Endothelial cell of umbilical vein (primary cell): ENCODE measurements at places on chromosomes 3 and 15. TPM values are rescaled to one million over a fixed set of nuclear protein-coding genes. Genes with fewer than 3 reads are reported as not detected.
A peak's percentile ranks its signal among the peaks of the same experiment; 100 is the strongest.

GRCh38 chr3:86126552-86126951 lies 864.4 kb downstream of the VGLL3 start:
- DNase-seq = no peak

DNA sequence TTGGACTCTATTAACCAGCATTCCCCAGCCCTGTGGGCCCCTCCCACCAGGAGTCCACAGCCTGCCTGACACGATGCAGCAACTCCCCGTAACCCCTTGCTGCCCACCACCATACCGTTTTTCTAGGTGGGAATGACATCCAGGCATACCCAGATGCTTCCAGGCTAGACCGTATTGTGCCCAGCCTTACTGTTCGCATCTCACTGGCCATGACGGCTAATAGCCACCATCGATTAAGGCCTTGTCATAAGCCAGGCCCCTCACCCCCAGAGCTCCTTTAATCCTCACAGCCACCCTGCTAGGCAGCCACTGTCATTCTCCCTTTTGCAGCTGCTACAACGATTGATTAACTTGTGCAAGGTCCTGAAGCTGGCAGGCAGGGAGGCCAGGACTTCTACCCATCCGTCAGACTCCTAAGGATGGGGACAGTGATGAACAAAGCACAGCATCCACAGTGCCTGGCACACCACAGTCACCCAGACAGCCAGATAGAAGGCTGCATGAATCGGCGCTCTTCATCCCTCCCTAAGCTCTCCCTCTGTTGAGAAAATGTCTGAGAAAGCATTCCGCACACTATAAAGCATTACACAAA lies 60.0 kb upstream of the FLNB start:
- no peak for DNase-seq

DNA sequence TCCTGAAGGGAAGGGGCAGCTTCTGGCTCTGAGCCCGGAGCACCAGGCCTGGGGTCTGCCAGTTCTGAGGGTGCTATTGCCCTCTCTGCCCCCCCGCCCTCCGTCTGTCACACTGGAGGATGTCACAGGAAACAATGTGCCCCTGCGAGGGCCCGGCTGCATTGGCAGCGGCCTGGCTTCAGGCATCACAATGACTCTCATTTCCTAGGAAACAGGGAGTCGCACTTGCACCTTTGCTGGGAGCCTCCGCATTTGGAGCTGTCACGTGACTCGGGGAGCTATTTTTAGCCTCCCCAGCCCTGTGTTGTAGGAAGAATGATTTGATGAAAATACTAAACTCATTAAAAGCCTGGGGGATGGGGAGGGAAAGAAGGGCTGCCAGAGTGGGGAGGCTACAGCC lies 518.9 kb downstream of the SHQ1 start:
- DNase-seq = no peak

- no peak for DNase-seq
Observed at GRCh38 chr3:105944721-105945120, 75.9 kb upstream of the CBLB start.

DNA sequence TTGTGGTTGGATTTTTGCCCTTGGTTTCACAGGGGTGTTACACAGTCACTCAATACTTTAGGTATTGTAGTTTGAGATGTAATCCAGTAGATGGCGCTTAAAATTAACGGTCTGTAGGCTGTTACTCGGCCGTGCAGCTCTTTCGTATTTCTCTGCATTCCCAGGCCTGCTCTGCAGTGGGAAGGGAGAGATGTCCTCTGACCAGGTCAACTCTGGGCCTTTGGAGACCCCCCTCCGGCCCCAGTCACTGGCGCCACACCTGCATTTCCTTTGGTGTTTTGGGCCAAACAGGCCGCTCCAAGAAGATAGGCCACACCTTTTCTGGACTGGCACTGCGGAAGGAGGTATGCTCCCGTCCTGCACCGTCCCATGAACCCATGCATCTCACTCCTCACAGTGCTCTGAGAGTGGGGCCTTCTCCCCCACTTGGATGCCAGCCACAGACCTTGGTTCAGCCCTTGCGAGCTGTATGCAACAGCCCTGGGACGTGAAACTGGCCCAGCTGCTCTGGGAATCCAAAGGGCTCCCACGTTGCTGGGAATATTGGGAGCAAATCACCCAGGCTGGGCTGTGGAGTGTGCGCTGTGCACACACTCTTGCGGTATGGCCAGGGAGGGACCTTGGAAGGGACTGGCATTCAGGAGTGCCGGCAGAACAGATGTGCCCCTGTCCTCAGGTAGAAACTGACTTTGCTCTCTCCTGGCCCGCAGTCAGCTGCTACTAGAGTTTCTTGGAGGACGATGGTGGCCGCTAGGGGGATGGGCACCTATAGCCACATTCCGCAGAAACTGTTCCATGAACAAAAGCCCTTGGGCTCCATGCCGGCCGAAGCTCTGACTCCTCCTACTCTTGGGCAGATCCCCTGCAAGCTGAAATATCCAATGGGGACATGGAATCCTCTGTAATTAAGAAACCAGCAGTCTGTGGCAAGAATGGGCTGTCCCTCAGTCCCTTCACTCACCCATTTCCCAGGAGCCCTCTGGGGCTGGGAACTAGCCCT lies 410.5 kb upstream of the CADM2 start:
- no peak for DNase-seq

DNA sequence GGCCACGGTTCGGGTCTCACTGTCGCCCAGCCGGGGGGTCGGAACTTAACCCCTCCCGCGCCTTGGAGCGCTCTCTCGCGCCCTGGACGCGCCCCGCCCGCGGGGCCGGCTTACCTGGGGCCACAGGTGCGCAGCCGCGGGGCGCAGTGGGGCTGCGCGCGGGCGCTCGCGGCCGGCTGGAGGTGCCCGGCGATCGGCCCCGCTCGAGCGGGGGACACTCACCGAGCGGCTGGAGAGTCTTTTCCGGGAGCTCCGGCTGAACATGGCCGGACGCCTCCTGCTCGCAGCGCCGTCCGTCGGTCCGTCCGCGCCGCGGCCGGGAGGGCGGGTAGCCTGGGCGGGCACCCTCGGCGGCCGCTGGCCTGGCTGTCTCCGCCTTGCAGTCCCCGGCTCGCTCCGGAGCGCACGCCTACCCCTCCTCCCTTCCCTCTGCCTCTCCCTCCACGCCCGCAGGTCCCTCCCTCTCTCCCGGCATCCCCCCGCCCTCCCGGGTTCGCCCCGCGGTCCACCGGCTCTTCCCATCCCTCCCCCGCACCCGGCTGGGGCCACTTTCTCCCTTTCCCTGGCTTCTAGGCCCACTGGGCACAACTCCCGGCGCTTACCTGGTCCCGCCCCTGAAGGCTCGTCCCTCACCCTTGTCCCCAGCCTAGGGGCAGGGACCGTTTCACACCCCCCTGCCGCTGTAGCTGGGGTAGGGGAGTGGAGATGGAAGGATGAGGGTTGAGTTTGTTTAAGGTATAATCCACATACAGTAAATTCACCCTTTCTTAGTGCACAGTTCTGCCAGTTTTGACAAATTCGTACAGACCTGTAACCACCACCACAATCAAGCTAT lies 220.1 kb upstream of the PRICKLE2 start:
- DNase-seq = no peak

DNA sequence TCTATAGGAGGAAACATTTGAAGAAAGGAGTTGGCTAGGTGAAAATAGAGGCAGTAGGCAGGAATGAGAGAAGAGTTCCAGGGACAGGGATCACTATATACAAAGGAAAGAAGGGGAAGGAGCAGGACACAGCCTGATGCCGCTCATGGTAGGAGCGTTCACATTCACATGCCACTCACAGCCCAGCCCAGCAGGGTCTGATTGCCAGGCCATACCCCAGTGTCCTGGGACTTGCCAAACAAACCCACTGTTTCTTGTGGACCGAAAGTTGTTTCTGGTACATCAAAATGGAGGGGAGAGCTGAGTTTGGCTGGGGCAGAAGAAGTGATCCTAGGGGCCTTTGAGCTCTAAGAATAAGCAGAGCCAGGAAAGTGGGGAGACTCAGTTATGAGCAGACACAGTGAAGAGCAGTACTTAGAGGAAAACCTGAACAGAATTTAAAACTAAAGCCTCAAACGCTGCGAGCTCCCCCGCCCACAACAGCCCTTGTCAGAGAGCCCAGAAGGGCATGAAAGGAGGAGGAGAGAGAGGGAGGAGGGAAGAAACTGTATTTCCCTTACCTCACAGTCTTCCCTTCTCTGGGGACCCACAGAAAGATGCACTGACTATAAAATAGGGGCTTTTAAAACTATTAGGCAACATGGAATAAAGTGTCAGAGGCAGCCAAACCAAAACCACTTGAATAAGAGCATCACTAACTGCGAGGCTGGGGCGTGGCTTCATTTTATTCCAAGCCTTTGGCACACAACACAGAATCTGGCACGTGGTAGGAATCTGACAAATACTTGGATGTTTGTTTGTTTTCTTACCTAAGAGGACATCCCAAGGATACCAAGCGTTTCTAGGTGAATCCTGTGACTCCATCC lies 129.0 kb downstream of the RPL22L1 start:
- no peak for DNase-seq

GRCh38 chr3:194730365-194730764 lies 44.7 kb downstream of the FAM43A start:
- peak; percentile 32 for DNase-seq

DNA sequence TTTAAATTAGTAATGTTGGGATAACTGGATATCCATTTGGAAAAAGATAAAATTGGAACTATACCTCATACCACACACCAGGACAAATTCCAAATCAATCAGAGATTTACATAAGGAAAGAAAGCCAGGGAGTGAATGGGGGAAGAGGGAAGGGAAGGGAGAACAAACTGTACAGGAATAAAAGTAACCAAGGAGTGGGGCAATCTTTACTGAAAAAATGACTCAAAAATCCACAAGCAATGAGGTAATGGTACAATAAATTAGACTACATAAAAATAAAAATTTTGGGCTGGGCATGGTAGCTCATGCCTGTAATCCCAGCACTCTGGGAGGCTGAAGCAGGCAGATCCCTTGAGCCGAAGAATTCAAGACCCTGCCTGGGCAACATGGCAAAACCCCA lies 82.6 kb downstream of the MLH1 start:
- no peak for DNase-seq

- DNase-seq = no peak
Observed at GRCh38 chr3:23422517-23422851, 219.4 kb downstream of the UBE2E2 start.

- no peak for DNase-seq
Observed at GRCh38 chr3:178785961-178786360, 249.7 kb downstream of the KCNMB2 start.

DNA sequence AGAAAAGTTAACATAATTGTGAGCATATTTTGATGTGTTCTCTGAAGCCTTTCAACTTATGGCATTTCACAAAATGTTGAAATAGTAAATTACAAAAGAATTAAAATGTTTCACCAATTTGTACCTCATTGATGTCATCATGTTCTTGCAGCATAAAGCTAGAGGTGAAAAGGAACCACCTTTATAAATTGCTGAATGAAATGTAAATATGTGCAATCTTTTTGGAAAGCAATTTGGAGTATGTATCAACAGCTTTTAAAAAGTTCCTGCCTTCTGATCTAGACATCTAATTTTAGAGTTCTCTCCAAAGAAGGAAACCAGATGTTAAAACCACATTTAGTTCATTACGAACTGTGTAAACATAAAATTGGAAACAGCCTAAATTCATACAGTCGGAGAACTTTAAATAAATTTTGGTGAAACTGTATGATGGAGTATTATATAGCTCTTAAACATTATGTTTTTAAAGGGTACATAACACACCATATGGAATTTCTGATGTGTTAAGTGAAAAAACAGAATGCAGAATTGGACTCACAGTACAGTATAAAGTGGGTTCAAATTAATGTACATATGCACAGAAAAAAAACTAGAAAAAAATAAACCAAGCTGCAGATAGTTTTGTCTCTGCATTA lies 311.2 kb upstream of the NAALADL2 start:
- no peak for DNase-seq

DNA sequence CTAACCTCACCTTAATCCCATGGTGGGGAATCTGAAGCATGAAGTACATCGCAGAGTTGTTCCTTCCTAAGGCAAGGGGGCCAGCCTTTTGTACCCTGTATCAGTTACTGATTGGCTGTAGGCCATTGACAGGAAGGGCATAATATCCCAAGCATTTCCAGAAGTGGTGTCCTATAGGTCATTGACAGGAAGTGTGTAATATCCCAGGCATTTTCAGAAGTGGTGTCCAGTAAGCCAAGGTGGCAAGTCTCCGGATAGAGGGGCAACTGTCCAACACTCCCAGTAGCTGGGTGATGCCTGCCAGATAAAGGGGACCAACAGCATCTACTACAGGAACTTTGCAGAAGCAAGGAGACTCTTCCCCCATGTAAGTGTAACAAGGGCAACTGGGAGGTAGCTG lies 52.1 kb upstream of the MYRIP start:
- peak; percentile 85 for DNase-seq

DNA sequence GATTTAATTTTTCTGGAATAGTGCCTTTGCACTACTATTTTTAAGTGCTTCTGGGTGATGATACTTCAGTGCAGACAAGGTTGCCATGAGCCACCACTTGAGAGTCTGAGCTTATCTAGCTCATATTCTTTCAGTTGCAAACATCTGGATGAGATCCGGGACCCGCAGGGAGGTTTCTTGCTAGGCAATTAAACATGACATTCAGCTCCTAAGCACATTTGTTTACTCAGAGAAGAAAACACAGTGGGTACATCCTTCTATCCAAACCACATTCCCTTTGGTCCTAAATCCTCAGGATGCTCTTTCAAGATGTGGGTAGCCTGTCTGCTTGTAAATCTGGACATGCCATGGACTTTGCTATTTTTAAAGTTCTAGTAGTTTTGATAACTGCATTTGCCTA lies 12.0 kb downstream of the PLSCR1 start:
- no peak for DNase-seq

- no peak for DNase-seq
Observed at GRCh38 chr15:69531665-69532027, 79.0 kb downstream of the RPLP1 start.

- DNase-seq = peak; percentile 30
Observed at GRCh38 chr15:51982770-51983103, 11.2 kb upstream of the LEO1 start.

DNA sequence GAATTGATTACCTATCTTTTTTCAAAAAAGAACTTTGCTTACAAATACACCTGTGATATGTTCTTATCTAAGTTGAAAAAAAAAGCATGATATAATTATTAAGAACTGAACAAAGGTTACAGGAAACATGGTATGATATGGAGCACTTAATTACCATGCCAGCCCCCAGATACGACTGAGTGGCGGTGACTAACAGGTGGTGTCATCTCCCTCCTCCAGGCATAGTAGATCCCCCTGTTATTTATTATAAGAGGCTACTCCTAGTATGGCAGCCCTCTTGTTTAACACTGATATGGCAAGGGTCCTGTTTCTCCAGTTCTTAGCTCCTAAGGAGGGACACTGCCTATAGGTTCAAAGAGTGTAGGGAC lies 31.0 kb upstream of the TM4SF4 start:
- no peak for DNase-seq

The SSUH2 gene
- not detected in 2 replicates for polyA plus RNA-seq

The KLHL40 gene
- polyA plus RNA-seq = not detected in 2 replicates

The PTPRG gene
- 8.8 and 8.9 TPM in 2 replicates for polyA plus RNA-seq

The CPEB1 gene
- polyA plus RNA-seq = not detected in 2 replicates

The PRICKLE2 gene
- polyA plus RNA-seq = 2.8 and 3.0 TPM in 2 replicates

The ERICH6 gene
- polyA plus RNA-seq = not detected in 2 replicates

The CYP8B1 gene
- not detected in 2 replicates for polyA plus RNA-seq

The CSPG4 gene
- polyA plus RNA-seq = not detected in 2 replicates

The WDR93 gene
- 0.05 and 0.07 TPM in 2 replicates for polyA plus RNA-seq

The STRIT1 gene
- not detected in 2 replicates for polyA plus RNA-seq

The IQCB1 gene
- 9.9 and 10.1 TPM in 2 replicates for polyA plus RNA-seq
